ENCODE measurements at places on chromosomes 13 and 19. TPM values are rescaled to one million over a fixed set of nuclear protein-coding genes. Genes with fewer than 3 reads are reported as not detected.

DNA sequence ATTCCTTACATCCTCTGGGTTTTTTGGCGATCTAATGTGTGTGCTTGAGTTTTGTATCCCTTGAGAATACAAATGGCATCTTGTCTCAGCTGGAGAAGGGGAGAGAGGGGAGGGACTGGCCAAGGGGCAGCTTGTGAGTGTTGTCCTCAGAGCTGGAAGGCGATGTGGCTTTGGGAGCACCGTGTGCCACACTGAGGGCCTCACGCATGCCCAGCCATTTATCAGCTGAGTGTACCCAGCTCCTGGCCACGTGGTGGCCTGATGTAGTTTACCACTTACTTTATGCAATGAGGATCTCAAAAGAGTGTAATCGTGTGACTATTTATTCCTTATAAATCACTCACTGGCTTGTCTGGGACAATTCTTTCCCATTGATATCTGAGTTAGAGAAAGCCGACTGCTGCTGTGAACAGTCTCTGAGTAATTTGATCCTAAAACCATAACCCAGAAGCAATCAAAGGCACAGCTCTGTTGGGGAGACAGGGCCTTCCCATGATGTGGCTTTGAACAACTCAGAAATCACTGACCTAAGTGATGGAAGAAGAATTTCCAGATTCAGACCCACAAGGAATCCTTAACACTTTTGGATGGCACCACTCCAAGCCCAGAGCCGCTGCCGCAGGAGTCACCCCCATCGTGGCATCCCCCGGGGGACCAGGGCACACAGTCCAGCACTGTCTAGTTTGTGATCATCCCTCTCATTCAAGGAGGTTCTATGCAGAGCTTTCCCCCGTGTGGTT is 53.9 kb upstream of the MTIF3 start:
- DNase-seq = no peak

DMKN gene
- total RNA-seq = not detected

DNA sequence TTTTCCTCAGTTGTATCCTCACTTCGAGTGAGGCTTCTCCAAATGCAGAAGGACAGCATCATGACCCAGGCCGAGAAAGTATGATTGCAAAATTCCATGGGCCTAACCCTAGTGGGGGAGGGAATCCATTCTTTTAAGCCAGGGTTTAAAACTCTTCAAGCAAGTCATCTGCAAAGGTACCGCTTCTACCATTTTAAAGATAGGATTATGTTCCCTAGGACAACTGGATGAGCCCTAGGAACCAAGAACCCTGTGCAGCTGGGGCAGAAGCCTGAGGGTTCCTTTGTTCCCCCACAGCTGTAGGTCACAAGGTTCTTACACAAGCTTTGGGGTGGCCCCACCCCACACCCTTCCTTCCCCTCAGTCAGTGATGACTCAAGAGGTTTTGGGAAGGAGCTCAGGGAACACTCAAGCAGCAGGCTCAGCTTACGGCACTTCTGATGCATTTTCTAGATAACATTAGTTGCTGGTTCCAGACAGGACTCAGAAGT is 13.5 kb downstream of the ARL11 start:
- DNase-seq = no peak

GRCh38 chr19:47720669-47721422 is 7.6 kb downstream of the EHD2 start:
- no peak for DNase-seq

DNA sequence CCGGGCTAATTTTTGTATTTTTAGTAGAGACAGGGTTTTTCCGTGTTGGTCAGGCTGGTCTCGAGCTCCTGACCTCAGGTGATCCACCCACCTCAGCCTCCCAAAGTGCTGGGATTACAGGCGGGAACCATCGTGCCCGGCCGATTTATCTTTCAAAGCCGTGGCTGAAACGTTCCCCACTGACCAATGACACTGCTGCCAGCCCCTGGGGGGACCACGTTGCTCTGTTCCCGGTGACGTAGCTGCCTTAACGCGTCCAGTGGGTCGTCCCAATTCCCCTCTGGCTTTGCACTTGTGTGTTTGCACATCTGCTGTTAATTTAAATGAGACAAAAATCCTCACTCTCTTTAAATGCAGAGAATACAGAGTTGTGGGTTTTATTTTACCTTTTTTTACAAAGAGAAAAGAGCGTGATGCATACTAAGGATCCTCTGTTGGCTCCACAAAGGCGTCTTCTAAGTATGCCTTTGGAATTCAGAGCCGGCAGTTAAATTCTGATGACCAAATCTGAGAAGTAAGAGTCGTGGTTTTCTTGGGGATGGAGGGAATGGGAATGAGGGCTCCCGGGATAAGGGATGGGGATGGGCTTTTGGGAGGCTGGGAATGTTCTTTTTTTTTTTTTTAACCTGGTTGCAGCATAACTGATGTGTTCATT is 18.6 kb upstream of the LMTK3 start:
- no peak for DNase-seq

DNA sequence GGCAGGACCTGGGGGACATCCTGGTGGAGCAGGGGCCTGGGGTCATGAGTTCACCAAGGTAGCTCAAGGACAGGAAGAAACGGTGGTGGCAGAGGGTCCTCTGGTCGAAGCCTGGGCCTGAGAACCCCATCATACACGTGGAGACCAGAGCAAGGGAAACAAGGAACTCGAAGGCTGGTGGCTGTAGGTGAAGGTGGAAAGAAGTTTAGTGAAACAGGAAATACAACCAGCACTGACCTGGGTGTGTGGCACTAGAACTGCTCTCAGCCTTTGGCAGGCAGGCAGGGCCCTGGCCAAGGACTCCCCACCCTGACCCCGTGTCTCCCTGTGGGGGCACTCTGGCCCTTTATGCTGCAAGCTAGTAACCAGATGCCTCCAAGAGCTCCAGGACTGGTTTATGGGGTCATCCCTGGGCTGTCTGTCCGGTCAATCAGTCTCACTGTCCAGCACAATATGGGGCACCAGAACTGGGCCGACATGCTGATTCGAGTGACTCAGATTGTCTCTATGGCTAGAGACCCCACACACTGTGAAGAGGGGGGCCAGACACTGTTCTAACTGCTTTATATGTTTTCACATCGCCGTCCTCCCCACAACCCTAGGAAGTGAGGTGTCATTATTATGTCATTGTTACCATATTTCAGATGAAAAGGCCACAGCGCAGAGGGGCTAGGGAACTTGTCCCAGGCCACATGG is 3.8 kb downstream of the COX6B2 start:
- DNase-seq = no peak

DNA sequence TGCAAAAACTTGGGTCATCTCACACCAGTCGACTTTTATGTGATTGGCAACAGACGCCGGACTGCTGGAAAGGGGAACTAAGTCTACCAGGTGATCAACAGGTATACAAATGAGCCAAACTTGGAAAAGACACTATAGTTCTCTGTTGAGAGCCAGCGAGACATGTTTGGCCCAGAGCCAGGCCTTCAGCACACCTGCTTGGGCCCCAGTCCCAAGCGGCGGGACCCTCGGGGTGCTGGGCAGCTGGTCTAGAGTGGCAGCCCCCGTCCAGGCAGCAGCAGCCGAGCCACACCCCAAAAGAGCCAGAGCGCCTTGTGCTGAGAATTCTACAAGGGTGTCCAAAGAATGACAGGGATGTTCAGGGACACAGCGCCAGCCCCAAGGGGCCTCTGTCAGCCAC is 28.0 kb downstream of the NAXD start:
- DNase-seq = no peak

DNA sequence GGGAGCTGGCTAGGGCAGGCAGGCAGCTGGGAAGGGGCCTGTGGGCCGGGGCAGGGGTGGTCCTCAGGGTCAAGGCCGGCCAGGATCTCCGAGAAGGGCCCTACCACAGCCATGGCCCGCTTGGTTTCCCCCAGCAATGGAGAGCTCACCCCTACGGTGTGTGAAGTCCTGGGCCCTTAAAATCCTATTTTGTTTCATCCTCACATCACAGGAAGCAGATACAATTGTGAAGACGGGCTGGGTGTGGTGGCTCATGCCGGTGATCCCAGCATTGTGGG is 8.7 kb downstream of the RNU6-9 start:
- no peak for DNase-seq

SPC24 gene
- total RNA-seq = 40.0 TPM

DNA sequence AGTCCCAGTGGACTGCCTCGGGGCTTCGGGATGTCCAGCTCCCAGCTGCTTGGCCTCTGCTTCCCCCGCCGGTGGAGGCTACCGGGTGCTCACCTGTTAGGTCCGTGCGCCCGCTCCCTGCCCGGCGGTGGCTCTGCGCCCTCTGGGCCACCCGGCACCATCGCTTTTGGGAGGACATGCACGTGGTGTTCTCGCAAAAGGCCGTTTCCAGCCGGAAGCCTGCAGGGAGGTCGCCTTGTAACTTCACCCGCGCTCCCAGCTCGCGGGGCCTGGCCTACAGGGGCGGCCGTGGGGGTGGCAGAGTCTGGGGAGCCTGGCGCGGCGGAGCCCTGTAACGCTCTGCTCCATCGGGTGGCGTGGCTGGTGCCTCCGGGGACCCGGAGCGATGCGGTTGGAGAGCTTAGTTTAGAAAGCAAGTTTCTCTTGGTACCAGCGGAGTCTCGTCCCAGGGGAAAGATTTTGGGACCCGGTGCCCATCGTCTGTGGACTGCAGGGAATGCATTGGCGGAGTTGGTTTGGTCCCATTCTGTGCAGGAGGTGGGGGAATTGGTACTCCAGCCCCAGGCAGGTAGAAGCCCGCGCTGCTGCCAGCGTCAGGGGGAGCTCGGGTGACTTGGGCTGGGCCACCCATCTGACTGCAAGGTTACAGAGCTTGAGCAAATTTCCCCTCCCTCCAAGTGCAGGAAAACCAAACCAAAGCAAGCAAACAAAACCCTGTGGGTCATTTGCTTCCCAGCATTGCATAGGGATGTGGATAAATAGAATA is 673 bp downstream of the SPATA13 start:
- peak; percentile 33 for DNase-seq

C19orf25 gene
- total RNA-seq = 44.8 TPM

- DNase-seq = peak; percentile 95
These were observed 543 bp upstream of the NUP62 start for GRCh38 chr19:49929611-49930482.

DNA sequence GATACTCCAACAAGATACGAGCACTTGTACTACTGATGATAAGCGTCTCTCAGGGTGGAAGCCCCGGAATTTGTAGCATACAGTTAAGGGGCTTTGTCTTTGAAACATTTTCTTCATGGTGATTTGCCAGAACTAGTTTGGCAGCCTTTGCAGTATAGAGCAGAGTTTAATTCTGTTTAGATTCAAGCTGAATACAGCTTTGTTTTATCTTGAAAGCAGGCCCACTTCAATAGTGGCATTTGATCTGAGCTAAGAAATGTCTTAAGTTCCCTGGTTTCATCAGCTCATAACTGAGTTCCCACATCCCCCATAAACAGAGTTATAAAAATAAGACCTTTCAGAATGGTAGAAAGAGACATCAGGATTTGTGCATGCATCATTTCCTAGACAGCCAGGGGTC is 125.9 kb downstream of the MIPEP start:
- no peak for DNase-seq

DNA sequence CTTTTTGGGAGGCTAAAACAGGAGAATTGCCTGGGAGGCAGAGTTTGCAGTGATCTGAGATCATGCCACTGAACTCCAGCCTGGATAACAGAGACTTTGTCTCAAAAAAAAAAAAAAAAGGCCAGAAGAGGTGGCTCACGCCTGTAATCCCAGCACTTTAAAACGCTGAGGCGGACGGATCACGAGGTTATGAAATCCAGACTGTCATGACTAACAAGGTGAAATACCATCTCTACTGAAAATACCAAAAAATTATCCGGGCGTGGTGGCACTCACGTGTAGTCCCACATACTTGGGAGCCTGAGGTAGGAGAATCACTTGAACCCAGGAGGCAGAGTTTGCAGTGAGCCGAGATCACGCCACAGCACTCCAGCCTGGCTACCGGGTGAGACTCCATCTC is 39.9 kb downstream of the ZNF611 start:
- no peak for DNase-seq

DNA sequence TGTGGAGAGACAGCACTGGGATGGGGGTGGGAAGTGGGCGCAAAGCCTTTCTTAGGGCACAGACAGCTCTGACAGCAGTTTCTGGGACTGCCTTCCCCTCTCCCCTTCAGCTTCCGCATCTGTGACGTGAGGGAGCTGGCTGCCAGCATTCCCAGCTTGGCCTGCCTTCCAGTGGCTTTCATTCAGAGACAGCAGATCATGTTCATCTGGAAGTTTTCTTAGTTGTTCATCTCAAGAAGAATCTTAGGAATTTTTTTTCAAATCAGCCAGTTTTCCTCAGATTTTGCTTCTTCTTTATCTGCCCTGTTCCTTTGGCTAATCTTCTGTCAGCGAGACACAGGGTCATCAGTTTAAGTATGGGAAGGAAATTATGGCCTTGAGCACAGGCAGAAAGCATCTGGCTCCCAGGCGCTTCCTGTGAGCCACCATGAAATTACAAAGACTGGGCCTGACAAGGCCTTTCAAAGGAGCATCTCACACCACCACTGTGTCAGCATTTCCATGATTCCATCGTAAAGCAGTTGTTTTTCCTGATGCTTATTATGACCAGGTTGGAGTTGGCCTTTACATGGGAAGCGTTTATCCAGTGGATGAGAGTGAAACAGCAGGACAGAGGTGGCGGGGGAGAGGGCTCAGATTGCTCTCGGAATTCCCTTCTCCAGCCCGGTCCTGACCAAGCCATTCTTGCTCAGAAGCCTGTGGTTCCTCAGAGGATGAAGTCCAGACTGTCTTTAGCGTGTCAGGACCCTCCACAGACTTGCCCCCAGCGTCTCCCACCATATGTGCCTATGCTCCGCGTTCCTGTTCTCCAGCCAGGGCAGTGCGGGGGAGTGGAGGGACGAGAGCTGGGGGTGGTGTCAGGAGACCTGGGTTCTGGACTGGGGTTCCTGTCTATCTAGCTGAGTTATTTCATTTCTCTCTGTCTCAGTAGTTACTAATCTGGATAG is 43.6 kb downstream of the ARHGAP35 start:
- no peak for DNase-seq

DNA sequence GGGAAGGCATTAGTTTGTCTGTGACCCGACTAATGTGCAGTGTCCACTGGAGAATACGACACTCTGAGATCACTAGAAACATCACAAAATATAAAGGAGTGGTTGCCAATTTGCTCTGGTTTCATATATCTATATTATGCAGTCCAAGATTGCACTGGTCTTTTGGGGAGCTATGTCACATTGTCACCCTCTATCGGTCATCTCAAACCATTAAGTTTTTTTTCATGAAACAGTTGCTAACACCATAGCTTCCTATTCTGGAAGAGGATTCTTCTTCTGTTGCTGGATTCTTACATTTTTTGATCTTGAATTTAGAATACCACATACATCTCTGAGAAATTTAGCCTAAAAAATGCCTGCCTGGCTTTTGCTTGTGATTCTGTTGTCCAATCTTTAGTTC is 168.6 kb downstream of the LACC1 start:
- no peak for DNase-seq

DNA sequence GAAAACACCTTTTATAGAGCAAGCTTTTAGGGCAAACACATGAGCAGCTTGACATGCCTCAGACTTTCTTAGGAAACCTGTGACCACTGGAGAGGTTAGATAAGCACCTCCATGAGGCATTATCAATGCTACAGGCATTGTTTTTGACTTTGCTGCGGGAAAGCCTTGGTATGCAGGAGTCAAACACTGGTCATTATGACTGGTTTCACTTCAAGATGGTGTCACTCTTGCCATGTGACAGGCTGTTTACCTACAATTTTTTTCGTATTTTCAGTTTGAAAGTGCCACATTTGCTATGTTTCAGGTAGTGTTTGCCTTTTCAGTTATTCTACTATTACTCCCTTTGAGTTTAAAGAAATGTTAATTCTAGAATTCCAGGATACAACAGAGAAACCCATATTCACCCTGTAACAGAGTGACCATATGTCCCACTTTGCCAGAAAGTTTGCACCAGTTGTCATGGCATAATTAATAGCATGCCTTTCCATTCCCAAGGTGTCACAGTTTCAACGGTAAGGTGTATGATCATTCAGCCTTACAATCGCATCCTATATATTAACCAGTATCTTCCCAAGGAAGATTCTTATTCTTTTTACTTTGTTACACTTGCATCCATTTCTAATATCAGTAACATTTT is 33.0 kb downstream of the USP12 start:
- DNase-seq = no peak
